ENCODE measurements at places on chromosomes 2 and 18. TPM values are rescaled to one million over a fixed set of nuclear protein-coding genes. Genes with fewer than 3 reads are reported as not detected.
A peak's percentile ranks its signal among the peaks of the same experiment; 100 is the strongest.

- peak; percentile 88 for DNase-seq
- no peak overlapping the region for H3K27ac ChIP-seq
- H3K36me3 ChIP-seq, result no peaks in the 10 kb centered on the region
- H3K4me1 ChIP-seq, result no peaks in the 10 kb centered on the region
These were observed 213.9 kb downstream of the TFCP2L1 start for GRCh38 chr2:121071034-121071504.

DNA sequence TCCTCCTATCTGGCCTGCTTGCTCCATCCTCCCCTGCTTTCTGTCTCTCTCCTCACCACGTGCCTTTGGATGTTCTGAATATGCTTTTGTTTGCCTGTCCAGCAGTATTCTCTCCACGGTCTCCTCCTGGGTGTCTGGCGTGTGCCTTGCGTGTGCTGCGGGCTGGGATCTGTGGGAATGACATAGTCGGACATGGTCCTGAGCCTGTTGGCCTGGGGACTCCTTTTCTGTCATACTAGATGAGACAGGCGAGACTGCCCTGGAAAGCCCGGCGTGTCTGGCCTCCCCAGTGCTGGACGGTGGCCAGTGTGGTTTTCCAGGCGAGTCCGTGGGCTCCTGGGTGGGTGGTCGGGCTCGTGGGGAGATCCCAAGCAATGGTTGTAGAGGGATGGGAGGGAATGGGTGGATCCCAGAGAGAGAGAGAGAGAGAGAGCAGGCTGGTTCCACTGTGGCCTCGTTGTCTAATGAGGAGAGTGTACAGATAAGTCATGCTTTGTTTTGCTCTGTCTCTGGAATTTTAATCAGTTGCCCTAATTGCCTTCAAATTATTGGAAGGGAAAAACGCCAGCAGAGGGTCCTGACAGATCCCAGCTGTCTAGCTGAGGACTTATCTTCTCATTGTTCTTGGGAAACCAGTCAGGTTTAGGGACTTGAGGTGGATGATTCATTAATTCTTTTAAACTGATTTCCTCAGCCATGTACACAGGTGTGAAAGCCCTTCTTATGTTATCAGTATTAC, 58.3 kb downstream of the HPCAL1 start:
- no peak overlapping the region for H3K27ac ChIP-seq
- H3K36me3 ChIP-seq, result no peaks in the 10 kb centered on the region
- no peak for DNase-seq
- no peaks in the 10 kb centered on the region for H3K27me3 ChIP-seq
- H3K4me1 ChIP-seq, result peaks cover 40% of the 10 kb centered on the region

GRCh38 chr2:46802665-46803546, 112.7 kb downstream of the MCFD2 start:
- no peak overlapping the region for H3K4me3 ChIP-seq
- no peaks in the 10 kb centered on the region for H3K36me3 ChIP-seq
- H3K4me1 ChIP-seq, result no peaks in the 10 kb centered on the region
- DNase-seq, result no peak
- no peaks in the 10 kb centered on the region for H3K27me3 ChIP-seq

The OTOF gene
- total RNA-seq, result not detected

The MYO1B gene
- 136 TPM for total RNA-seq

The SERPINB3 gene
- not detected for total RNA-seq

Measured in left lung (tissue), 14 donors.